AML-193 (cell line): ENCODE measurements at places on chromosomes 2 and 18.
A peak's percentile ranks its signal among the peaks of the same experiment; 100 is the strongest.

DNA sequence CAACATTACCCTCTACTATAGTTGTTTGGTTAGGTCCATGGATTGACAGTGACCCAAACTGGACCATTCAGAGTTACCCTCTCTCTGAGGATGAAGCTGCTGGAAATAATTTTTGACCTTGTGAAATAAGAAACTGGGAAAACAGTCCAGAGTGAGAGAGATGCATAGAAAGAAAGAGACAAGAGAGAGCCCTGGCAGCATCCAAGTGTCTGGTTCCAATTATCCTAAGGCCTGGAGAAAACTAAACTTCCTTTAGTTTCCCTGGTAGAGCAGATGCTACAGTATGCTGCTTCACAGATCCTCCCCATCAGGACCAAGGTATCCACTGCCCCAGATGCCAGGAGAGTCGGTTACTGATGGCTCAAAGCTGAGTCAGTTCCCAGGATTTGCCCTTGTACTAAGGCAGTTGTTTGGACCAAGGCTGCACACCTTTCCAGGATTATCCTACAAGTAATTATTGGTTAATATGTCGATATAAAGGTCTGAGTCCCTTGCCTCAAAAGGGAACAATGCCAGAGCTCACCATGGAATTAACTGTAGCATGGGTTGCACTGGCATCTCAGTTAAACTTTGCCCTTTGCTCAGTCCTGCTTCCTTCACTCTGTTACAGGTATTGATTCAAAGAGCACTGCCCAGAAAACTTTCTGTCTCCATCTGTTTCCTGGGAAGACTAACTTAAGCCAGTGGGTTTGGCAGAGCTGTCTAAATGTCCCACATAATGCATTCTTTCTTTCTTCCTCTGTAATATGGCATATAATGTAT is 14.6 kb upstream of the CHN1 start:
- DNase-seq, result no peak

DNA sequence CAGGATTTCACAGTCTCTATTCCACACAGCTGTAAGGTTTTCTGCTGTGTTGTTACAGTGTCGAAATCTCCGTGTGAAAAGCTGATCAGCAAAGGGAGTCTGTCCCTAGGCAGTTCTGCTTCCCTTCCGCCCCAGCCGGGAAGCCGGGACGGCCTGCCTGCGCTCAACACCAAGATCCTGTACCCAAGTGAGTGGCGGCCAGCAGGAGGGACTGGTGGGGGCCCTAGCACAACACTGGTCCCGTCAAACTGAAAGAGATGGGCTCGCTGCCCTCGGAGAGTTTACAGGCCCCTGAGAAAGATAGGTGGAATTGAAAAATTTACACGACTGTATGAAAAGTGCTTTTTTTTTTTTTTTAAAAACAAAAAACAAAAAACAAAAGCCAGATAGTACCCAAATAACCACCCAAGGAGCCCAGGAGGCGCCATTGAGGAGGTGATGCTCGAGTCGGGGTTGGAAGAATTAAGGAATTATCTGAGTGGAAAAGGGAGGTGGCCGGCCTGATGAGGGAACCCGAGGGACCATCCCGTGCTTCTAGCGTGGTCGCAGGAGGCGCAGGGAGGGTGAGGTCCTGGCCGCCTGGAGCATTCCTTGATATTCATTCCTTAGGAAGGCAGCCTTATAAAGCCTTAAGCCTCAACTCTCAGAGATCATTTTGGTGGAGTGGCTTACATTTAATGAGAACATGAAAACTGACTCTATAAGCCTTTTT is 96.7 kb downstream of the DGKD start:
- no peak for DNase-seq

- DNase-seq, result no peak
Measured at GRCh38 chr2:50111067-50111466, 920.9 kb downstream of the NRXN1 start.

DNA sequence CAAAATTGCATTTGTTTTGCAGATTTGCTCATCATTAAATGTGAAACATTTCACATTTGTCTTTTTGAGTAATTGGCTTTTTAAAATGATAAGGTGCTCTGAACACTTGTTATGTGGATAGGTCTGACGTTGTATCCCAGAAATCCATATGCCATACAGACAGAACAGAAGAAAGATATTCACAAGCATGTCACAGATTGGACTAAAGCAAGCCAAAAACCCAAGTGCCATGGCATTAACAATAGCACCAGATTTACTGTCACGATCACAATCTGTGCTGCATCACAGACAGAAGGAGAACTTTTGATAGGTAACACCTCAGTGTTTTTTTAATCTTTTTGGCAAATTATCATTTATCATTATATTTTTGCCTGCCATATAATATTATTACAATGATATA is 272.6 kb downstream of the ARHGAP15 start:
- no peak for DNase-seq

GRCh38 chr18:46877329-46877987 is 39.8 kb downstream of the PIAS2 start:
- DNase-seq, result peak; percentile 16

DNA sequence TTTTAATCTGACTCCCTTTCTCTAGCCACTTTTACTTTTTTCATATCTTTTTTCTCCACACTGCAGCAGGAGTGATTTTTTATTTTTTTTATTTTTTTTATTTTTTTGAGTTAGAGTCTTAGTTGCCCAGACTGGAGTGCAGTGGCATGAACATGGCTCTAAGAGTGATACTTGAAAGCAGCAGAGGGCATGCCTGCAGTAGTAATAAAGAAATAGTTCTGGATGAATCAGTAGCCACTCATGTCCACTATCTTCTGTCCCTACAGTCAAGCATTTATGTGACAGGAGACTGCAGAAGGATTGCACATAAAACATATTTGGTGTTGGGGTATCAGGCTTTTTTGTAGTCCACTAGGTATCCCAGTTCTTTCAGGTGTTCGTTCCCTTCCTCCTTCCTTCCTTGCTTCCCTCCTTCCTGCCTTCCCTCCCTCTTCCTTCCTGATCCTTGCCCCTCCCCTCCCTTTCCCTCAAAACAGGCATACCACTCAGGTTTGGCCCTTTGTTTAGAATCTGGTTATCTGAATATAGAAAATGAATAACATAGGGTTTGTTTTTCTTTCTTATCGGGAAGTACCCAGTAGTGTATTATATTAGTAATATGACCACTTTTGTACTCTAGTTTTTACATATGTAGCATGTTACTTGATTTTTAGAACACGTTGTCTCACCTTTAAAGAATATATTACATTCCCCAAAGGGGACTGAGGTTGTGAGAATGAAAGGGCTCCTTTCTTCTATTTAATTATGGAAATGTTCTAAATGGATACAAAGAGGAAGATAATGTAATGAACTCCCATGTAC is 23.5 kb downstream of the MIB1 start:
- DNase-seq, result no peak

- peak; percentile 39 for DNase-seq
Measured at GRCh38 chr2:129443235-129443864, 536.1 kb upstream of the RAB6C start.

DNA sequence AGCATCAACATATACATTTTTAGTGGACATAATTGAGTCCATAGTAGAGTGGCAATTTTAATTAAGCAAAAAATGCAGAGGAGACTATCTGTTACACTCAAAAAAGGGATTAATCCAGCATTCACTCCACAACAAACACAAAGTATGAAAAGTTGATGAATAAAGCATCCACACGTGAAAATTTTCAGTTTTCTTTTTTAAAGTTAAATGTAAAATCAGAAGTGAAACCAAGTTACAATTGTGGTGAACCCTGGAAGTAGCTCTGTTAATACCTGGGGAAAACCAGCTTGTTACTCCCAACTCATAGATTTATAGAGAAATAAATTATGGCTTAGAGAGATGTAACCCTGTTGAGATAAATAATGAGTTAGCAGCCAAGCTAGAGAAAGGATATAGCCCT is 807.8 kb downstream of the TRIB2 start:
- DNase-seq, result no peak

GRCh38 chr18:21187886-21188285 is 54.1 kb upstream of the GREB1L start:
- DNase-seq, result no peak

GRCh38 chr2:7899241-7899640 is 782.6 kb upstream of the ID2 start:
- peak; percentile 64 for DNase-seq

- no peak for DNase-seq
Measured at GRCh38 chr2:6068429-6068828, 376.2 kb downstream of the SOX11 start.

- DNase-seq, result no peak
Measured at GRCh38 chr18:6746386-6746960, 17.0 kb downstream of the ARHGAP28 start.

DNA sequence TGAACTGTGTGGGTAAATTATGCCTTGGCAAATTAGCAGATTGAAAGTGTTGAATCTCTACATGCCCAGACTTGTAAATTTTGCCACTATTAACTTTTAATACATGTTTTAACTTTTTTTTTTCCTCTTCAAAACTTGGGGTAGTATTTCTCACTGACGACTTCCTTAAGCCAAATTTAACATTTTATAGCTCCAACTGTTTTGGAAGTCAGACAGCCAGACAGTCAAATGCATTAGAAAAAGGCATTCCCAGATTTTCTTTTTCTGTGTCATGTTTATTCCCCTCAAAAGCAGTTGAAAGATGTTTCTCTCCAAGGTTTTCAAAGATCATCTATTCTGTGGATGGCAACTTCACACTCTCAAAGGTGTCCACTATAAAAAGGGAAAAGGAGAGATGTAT is 226.8 kb upstream of the FN1 start:
- DNase-seq, result no peak

DNA sequence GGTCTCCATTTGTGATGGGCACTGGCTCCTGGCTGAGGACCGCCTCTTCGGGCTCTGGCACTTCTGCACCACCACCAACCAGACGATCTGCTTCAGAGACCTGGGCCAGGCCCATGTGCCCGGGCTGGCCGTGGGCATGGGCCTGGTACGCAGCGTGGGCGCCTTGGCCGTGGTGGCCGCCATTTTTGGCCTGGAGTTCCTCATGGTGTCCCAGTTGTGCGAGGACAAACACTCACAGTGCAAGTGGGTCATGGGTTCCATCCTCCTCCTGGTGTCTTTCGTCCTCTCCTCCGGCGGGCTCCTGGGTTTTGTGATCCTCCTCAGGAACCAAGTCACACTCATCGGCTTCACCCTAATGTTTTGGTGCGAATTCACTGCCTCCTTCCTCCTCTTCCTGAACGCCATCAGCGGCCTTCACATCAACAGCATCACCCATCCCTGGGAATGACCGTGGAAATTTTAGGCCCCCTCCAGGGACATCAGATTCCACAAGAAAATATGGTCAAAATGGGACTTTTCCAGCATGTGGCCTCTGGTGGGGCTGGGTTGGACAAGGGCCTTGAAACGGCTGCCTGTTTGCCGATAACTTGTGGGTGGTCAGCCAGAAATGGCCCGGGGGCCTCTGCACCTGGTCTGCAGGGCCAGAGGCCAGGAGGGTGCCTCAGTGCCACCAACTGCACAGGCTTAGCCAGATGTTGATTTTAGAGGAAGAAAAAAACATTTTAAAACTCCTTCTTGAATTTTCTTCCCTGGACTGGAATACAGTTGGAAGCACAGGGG is 5.5 kb downstream of the TMEM37 start:
- no peak for DNase-seq

DNA sequence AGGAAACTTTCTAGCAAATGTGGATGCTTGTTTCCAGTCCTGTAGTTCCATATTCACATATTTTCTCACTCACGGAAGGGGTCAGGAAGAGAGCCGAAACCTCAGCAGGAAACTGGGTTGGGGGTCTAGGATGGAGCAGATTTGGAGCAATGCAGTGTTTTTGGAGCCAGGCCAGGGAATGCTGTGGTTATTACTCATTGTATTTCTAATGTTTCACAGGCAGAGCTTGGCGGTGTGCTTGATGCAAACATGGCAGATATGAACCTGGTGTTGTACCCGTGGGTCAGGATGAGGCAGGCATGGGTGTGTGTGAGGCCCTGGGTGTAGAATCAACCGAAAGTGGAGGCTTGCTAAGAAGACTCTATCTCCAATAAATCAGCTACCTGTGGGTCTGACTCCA is 34.6 kb upstream of the ACKR3 start:
- DNase-seq, result no peak

DNA sequence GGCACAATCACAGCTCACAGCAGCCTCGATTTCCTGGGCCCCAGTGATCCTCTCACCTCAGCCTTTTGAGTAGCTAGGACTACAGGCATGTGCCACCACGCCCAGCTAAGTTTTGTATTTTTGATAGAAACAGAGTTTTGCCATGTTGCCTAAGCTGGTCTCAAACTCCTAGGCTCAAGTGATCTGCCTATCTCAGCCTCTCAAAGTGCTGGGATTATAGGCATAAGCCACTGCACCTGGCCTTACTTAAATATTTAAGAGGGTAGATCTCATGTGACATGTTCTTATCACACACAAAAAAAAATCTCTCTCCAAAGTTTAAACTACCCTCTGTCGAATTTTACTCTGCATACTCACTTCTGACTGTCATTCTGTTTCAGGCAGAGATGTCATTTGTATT is 75.4 kb upstream of the CHRNA1 start:
- DNase-seq, result no peak
